ENCODE measurements at places on chromosomes 4 and X.

GRCh38 chr4:2852481-2852921 is 8.9 kb downstream of the ADD1 start:
- H3K4me3 ChIP-seq, result no peak overlapping the region

- no peak overlapping the region for H3K4me3 ChIP-seq
- H3K36me3 ChIP-seq, result no peaks in the 10 kb centered on the region
- no peaks in the 10 kb centered on the region for H3K27me3 ChIP-seq
- H3K27ac ChIP-seq, result no peak overlapping the region
- DNase-seq, result no peak
- no peaks in the 10 kb centered on the region for H3K4me1 ChIP-seq
These were observed 750.4 kb upstream of the AGA start for GRCh38 chr4:178192611-178193010.

GRCh38 chr4:54372951-54373350 is 143.9 kb downstream of the PDGFRA start:
- H3K36me3 ChIP-seq, result no peaks in the 10 kb centered on the region
- H3K27me3 ChIP-seq, result no peaks in the 10 kb centered on the region
- H3K4me1 ChIP-seq, result peaks cover 4% of the 10 kb centered on the region
- no peak overlapping the region for H3K27ac ChIP-seq
- no peak for DNase-seq

- peaks cover 44% of the 10 kb centered on the region for H3K4me1 ChIP-seq
- no peak overlapping the region for H3K4me3 ChIP-seq
- no peak for DNase-seq
These were observed 19.3 kb downstream of the SEL1L3 start for GRCh38 chr4:25843340-25844097.

- H3K4me1 ChIP-seq, result no peaks in the 10 kb centered on the region
- no peak overlapping the region for H3K27ac ChIP-seq
- no peaks in the 10 kb centered on the region for H3K36me3 ChIP-seq
- H3K4me3 ChIP-seq, result no peak overlapping the region
- H3K27me3 ChIP-seq, result no peaks in the 10 kb centered on the region
- no peak for DNase-seq
These were observed 732 bp downstream of the SULT1E1 start for GRCh38 chr4:69859140-69859685.

DNA sequence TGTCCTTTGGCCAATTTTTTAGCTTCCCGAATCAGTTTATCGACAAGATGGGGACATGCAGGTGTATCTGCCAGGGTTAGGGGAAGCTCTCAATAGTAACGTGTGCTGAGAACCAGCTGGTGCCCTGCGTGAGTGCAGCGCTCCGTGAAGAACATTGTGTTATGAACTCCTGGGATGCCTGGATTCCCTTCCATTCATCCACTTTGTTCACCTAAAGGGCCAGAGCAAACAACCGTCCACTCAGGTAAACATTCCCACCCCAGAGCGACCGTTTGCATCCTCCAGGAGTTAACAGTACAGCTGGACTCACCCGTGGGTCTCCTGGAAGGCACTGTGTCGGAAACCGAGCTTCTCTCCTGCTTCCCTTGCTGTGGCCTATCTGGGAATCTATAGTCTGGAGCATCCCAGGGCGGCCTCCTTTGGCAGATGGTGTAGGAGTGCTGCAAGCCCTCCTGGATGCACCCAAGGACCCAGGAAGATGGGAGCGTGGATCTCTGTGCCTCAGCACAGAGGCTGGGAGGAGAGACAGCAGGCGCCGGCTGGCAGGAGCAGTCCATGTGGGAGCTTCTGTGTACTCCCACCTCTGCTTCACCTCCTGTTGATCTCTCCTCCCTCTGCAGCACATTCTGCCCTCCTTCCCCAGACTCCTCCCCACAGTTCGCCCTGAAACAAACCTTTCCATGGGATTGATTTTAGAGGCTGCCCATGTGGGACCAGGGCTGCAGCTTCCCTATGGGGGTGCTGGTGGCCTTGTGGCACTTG is 62.7 kb downstream of the SHROOM2 start:
- no peak overlapping the region for H3K4me3 ChIP-seq
- H3K27ac ChIP-seq, result no peak overlapping the region
- DNase-seq, result no peak
- no peaks in the 10 kb centered on the region for H3K36me3 ChIP-seq
- H3K27me3 ChIP-seq, result no peaks in the 10 kb centered on the region

- H3K36me3 ChIP-seq, result no peaks in the 10 kb centered on the region
- no peaks in the 10 kb centered on the region for H3K4me1 ChIP-seq
- no peak for DNase-seq
- H3K27ac ChIP-seq, result no peak overlapping the region
These were observed 42.5 kb upstream of the C1GALT1C1 start for GRCh38 chrX:120672389-120672788.

- H3K27me3 ChIP-seq, result no peaks in the 10 kb centered on the region
- H3K4me1 ChIP-seq, result peaks cover 30% of the 10 kb centered on the region
- no peak overlapping the region for H3K4me3 ChIP-seq
- no peaks in the 10 kb centered on the region for H3K36me3 ChIP-seq
These were observed 348.4 kb upstream of the FAT1 start for GRCh38 chr4:187071946-187072600.

DNA sequence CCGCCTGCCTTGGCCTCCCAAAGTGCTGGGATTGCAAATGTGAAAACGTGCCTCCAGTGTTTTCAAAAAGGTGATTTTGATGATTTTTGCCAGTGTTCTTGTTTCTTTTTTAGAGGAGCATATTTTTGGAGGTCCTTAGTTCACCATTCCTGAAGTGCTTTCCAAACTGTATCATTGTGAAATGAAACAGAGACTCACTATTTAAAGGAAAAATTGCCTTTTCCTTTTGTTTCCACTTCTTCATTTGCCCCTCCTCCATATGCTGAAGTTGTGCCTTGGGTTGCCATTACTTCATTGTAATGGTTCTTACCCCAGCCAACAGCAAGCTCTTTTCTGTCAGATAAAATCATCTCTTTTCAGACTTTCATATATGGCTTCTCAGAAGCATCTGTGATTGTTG is 164.4 kb downstream of the FNIP2 start:
- no peak for DNase-seq
- H3K4me3 ChIP-seq, result no peak overlapping the region
- H3K36me3 ChIP-seq, result no peaks in the 10 kb centered on the region
- H3K27ac ChIP-seq, result no peak overlapping the region

GRCh38 chr4:141133146-141133998 is at the start of gene RNF150:
RNF150 (minus strand) TSS chr4:141133469.
- no peaks in the 10 kb centered on the region for H3K36me3 ChIP-seq
- peak within 1 kb of the TSS; percentile 92 for H3K4me3 ChIP-seq
- H3K27me3 ChIP-seq, result peaks cover 25% of the 10 kb centered on the region
- peak; percentile 95 for DNase-seq
- no peak within 1 kb of the TSS for H3K27ac ChIP-seq

- DNase-seq, result peak; percentile 80
- H3K4me3 ChIP-seq, result no peak overlapping the region
- no peak overlapping the region for H3K27ac ChIP-seq
- H3K4me1 ChIP-seq, result no peaks in the 10 kb centered on the region
These were observed 57.8 kb upstream of the XAGE1B start for GRCh38 chrX:52574416-52575275.

DNA sequence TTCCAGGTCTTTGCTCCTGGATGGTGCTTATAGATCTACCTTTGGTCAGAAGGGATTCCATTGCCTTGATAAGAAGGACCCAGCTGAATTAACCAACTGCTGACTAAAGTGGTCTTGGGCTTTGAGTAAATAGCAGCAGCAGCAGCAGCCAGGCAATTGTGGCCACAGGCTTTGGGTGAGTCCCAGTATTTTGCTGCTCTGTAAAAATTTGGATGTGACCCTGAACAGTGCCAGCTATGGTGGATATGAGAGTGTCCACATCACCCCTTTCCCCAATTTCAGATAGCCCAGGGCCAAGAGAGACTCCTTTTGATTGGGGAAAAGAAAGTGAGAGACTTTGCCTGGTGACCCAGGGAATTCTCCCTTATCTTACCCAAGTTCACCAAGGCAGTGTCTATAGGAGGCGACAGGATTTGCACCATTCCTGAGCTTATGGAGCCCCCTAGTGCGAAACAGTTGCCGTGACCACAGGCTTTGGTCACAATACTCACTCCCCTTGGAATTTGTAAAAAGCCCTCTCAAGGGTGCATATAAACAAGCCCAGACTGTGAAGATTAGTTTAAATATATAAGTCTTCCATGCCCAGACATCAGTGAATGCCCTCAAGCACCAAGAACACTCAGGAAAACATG is 518.0 kb downstream of the TMA16 start:
- H3K4me3 ChIP-seq, result no peak overlapping the region
- no peaks in the 10 kb centered on the region for H3K4me1 ChIP-seq
- no peaks in the 10 kb centered on the region for H3K36me3 ChIP-seq
- no peaks in the 10 kb centered on the region for H3K27me3 ChIP-seq
- peak; percentile 84 for DNase-seq

DNA sequence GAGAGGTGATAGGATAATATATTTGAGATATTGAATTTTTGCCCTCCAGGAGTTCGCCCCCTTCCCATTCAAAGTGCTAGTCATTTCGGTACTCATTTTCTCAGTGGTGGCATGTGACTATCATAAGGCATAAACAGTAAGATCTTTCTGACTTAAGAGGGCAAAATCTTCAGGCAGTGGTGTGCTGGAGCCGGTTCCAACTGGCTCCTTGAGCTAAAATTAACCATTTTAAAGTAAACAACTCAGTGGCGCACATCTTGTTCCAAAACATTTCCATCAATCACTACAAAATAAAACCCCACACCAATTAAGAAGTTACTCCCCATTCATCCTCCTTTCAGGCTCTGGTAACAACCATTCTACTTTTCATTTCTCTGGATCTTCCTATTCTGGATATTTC is 43.3 kb downstream of the LUZP4 start:
- no peaks in the 10 kb centered on the region for H3K4me1 ChIP-seq
- H3K36me3 ChIP-seq, result no peaks in the 10 kb centered on the region
- no peak for DNase-seq
- H3K27me3 ChIP-seq, result no peaks in the 10 kb centered on the region

DNA sequence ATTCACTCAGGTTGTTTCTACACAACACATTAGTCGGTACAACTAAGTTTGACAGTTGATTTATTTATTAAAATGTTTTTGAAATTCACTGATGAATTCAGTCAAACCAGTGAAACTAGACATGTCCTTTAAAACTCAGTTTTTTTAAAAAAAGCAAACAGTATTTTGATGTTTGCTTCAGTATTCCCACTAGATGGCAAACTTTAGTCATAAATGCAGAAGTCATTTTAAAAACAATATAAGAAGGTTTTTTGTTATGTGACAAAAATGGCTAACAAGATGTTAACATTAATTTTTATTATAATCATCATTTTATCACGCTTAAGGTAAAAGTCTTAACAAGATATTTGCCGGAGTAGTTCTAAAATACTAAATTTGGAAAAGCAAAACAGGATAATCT is 1337.8 kb upstream of the DIAPH2 start:
- no peaks in the 10 kb centered on the region for H3K36me3 ChIP-seq
- no peaks in the 10 kb centered on the region for H3K4me1 ChIP-seq
- H3K27ac ChIP-seq, result no peak overlapping the region
- H3K27me3 ChIP-seq, result no peaks in the 10 kb centered on the region
- peak; percentile 8 for DNase-seq

- H3K27ac ChIP-seq, result no peak overlapping the region
- H3K4me1 ChIP-seq, result peaks cover 1% of the 10 kb centered on the region
- H3K36me3 ChIP-seq, result no peaks in the 10 kb centered on the region
- H3K27me3 ChIP-seq, result no peaks in the 10 kb centered on the region
- no peak overlapping the region for H3K4me3 ChIP-seq
These were observed 29.7 kb upstream of the HELT start for GRCh38 chr4:184988611-184989010.

DNA sequence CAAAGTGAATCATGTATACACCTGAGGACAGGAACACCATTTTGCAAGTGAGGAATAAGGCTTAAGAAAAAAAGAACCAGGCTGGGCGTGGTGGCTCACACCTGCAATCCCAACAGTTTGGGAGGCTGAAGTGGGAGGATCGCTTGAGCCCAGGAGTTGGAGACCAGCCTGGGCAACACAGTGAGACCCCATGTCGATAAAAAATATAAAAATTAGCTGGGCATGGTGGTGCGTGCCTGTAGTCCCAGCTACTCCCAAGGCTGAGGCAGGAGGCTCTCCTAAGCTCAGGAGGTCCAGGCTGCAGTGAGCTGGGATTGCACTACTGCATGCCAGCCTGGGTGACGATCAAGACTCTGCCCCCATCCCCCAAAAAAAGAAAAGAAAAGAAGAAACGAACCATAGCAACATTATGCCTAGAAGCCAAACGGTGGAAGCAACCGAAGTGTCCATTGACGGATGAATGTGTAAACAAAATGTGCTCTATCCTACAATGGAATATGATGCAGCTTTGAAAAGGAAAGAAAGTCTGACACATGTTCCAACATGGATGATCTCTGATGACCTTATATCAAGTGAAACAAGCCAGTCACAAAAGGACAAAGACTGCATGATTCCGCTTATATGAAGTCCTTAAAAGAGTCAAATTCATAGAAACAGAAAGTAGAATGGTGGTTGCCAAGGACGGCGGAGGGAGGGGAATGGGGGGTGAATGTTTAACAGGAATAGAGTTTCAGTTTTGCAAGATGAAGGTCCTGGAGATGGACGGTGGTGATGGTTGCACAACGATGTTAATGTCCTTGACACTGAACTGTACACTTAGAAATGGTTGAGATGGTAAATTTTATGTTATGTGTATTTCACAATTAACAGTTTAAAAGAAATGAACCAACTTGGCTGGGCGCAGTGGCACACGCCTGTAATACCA is 8.6 kb upstream of the KIAA0232 start:
- H3K36me3 ChIP-seq, result no peaks in the 10 kb centered on the region
- H3K27ac ChIP-seq, result no peak overlapping the region
- H3K27me3 ChIP-seq, result no peaks in the 10 kb centered on the region

DNA sequence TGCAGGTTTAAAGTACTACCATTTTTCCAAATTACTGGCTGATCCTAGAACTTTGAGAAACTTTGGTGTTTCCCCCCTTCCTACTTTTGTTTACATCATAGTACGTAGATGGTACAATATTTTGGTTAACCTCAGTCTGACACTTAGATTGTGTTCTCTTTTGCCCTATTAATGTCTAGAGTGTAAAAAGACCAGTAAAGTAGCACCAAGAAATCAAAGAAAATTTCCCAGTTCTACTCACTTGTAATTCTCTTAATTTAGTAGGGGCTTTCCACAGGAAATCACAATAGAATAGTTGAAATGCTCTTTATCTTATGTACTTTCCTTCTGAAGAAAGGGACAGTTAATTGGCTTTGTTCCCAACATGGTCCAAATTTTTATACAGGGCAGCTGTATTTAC is 51.6 kb downstream of the NFKB1 start:
- no peak overlapping the region for H3K4me3 ChIP-seq
- H3K36me3 ChIP-seq, result no peaks in the 10 kb centered on the region
- no peak overlapping the region for H3K27ac ChIP-seq
- H3K4me1 ChIP-seq, result no peaks in the 10 kb centered on the region
- no peak for DNase-seq

DNA sequence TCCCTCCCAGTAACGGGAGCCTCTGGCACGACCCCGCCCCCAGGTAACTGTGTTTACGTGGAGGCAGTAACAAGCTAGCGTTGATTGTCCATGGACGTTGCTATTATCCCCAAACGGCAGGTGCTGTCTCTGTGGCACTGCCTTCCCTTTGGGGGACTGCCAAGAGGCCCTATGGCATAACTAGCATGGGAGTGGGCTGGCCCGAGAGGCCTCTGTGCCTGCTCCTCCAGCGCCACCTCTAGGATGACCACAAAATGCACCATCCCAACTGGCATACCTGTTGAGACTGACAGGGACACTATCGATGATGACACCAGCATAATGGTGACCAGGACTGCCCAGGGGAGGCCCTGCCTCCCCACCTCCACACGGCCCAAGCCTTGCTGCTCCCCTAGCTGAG is 1.5 kb downstream of the SRPK3 start:
- H3K27ac ChIP-seq, result no peak overlapping the region
- H3K4me3 ChIP-seq, result no peak overlapping the region
- no peaks in the 10 kb centered on the region for H3K36me3 ChIP-seq
- no peaks in the 10 kb centered on the region for H3K27me3 ChIP-seq

- H3K4me1 ChIP-seq, result no peaks in the 10 kb centered on the region
- no peaks in the 10 kb centered on the region for H3K36me3 ChIP-seq
These were observed 287.3 kb upstream of the CLNK start for GRCh38 chr4:10971800-10972401.

Measured in GM23338 (cell line).